ENCODE measurements at places on chromosomes 11 and 22.

GRCh38 chr22:44131989-44132685, 48.6 kb upstream of the PARVG start:
- DNase-seq: no peak

DNA sequence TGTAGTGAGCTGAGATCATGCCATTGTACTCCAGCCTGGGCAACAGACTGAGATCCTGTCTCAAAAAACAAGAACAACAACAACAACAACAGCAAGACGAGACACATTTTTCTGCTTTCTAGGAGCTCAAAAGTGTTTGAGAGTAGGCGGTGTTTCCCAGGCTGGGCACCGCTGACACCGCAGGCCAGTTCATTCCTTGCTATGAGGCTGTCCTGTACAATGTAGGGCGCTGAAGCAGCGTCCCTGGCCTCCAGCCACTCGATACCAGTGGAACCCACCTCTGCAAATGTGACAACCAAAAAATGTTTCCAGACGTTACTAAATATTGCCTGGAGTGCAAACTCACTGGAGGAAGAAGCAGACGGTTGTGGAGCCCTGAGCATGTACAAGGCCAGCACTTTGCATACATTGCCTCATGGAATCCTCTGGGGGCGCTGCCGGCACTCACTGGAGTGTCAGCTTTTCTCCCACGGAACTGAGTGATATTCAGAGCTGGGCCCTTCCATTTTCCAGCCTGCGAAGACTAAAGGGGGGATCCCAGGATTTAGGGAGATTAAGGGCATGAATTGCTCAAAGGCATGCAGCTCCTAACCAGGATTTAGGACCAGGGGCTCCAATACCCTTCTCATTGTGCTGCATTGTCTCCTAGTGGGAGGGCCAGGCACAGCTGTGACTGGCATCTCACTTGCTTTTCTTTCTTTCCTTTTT, 5.8 kb upstream of the MIEF1 start:
- no peak for DNase-seq

- no peak for DNase-seq
Measured at GRCh38 chr11:82718307-82718706, 15.4 kb downstream of the FAM181B start.

GRCh38 chr11:122672892-122673291, 17.4 kb downstream of the UBASH3B start:
- DNase-seq: no peak

DNA sequence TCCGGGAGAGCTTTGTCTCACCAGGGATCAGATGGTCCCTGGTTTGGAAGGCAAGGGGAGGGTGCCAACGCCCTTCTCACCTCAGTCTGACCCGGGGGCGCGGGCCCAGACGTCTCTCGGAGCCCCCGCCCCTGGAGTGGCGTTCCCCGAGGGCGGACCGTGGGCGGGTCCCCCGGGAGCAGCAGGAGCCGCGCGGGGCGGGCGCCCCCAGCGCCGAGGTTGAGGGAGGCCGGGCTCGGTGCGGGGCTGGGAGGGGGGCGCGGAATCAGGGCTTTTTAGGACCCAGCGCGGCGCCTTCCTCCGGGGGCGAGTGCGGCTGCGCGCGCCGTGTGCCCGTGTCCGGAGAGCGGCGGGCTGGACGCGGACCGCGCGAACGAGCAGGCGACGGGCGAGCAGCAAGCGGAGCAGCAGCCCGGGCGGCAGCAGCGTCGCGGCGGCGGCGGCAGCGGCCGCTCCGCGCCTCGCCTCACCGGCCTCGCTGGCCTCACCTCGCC, at the start of gene KCNC1:
KCNC1 (plus strand) TSS at position 364 of the 494 bp plus-strand sequence. CDS start 1,222 bp downstream, outside the sequence.
- DNase-seq: no peak

DNA sequence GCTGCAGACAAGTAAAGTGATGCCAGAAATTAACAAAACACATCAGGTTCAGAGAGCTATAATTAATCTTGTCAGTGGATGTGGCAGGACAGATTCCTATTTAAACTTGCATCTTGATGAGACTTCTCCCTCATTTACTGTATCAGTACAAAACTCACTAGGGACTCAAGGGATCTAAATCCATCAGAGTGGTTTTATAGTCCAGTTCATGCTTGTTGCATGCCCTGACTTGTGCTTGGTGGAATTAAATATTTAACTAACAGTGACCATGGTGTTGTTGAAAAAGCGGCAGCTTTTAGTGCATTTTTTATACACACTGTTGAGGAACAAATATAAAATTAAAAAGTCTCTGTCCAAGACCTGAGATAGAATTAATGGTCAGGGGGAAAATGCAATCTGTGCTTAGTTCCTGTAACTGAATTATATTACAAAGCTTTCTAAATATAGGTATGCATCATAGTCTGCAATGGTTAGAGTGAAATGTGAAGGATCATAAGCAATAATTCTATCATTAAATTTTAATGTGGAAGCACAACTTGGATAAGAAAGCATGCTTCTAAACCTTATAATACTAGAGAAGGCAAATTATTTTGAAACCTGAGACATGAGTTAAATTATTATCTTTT, 1475.5 kb upstream of the TENM4 start:
- DNase-seq: no peak

- peak; percentile 72 for DNase-seq
Measured at GRCh38 chr11:130894322-130895025, 21.8 kb downstream of the SNX19 start.

DNA sequence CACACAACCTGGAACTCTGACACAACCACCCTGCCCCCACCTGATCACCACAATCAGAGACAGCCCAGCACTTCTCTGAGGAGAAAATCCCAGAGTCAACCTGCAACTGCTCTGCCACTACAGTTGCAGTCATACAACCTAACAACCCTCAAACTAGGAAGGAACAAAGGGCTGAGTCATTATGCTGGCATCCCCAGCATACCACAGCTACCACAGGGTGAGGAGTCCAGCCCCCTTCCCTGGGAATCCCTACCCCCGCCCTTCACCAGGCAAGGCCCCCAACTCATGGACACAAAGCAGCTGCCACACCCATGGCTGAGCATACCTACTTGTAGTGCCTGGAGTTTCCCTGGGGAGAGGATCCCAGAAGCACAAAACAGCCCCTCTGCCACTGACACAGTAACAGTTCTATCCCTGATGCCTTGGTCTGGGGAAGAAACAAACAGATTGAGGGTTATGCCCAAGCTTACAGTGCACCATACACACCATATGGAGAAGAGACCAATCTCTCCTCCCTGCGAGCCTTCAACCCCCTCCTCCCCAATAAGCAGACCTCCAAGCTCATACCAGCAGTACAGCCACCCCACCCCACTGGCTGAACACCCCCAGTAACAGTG, 68.5 kb upstream of the C11orf58 start:
- no peak for DNase-seq

DNA sequence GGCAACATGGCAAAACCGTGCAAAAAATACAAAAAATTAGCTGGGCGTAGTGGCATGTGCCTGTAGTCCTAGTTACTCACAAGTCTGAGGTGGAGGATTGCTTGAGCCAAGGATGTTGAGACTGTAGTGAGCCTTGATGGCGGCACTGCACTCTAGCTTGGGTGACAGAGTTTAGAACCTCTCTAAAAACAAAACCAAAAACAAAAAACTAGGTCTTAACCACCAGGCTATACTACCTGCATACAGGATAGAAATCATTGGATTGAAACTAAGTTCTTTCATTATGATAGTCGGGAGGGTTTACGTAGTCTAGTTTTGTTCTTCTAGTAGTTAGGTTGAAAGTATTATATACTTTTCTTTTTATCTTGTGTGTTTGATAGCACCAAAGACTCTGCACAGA, 5.8 kb downstream of the RNF214 start:
- DNase-seq: no peak

- no peak for DNase-seq
Measured at GRCh38 chr22:46663436-46664100, 43.4 kb downstream of the GRAMD4 start.

DNA sequence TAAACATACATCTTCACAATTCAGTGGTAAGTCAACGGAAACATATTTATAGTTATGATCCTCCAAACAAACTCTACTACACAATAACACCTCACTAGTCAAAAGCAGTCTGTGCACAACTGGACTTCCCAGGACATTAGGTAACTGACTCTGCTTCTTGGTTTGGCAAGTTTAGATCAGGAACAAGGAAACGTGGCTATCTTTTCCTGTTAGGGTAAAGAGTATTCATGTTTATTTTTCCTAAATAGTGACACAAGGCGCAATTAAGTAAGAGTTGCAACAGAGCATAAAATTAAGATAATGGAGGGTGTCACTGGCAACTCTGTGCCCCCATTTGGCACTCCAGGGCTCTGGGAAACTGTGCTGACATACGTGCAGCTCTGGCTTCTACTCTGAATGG, 70.2 kb upstream of the TP53AIP1 start:
- no peak for DNase-seq

GRCh38 chr11:41826085-41826484, 366.6 kb upstream of the LRRC4C start:
- no peak for DNase-seq

GRCh38 chr11:17560281-17561110, 13.4 kb downstream of the OTOG start:
- no peak for DNase-seq

- DNase-seq: no peak
Measured at GRCh38 chr11:8067929-8068575, 13.0 kb upstream of the TUB start.

DNA sequence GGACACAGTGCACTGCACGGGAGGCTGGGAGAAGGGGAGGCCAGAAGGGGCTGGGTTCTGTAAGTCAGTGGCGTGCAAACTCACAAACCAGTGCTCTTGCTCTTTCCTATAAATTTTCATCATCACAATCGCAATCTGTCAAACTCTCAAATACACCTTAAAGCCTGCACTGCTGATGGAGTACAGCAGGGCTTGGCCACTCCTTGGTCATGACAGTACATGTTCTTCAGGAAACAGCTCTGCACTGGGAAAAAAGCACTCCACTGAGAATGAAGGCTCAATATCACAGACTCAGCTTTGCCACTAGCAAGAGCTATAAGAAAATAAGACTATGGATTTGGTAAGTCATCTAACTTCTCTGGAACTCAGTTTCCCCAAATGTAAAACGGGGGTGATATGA, 111.0 kb downstream of the RBFOX2 start:
- DNase-seq: no peak

- no peak for DNase-seq
Measured at GRCh38 chr11:6611963-6612212, 128 bp downstream of the TAF10 start.

GRCh38 chr11:117822074-117823033, 2.2 kb downstream of the FXYD2 start:
- DNase-seq: no peak

GRCh38 chr11:132444911-132445310, 1074.5 kb downstream of the NTM start:
- no peak for DNase-seq

DNA sequence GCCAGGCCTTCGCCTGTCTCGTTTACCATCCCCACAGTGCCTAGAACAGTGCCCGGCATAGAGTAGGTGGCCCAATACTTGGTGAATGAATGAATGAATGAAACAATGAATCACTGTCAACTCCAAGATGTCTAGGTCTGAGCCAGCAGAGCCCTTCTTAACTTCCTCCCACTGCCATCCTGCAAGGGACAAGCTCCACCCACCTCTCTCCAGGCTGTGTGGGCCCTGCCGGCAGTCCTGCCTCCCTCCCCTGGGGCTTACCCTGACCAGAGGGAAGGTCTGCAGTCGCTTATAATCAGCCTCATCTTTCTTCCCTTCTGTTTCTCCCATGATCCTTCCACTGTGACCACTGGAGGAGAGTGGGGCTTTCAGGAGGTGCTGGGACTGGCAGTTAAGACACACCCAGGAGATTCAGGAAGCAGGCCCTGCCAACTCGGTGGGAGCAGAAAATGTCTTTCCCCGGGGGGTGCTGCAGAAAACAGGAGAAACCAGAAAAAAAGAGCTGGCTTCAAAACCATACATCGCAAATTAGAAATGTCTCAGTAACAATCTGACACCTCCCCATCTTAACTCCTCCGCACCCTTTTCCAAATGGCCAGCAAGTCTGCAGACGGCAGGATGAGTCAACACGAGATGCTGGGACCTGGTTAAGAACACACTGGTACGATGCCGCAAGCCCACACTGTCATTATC, 11.4 kb downstream of the DNAL4 start:
- DNase-seq: no peak

DNA sequence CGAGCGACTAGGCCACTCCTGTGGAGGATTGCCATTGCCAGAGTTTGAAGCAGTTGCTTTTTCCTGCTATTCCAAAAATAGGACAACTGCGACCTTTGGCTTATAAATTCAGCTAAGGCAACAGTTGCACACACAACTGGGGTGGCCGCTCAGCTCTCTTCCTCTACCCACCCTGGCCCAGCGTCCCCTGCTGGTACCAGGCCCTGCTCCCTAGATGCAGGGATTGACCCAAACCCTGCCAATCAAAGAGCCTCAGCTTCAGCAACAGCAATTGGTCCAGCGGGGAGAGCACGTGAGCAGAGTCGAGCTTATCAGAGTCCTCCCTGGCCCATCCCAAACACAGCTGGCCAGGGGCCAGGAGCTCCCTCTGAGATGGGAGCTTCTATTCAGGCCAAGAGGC, 22.0 kb upstream of the CABP2 start:
- DNase-seq: no peak

- DNase-seq: no peak
Measured at GRCh38 chr11:44191322-44192016, 96.0 kb downstream of the EXT2 start.

- DNase-seq: no peak
Measured at GRCh38 chr22:24989541-24989951, 37.0 kb downstream of the KIAA1671 start.

DNA sequence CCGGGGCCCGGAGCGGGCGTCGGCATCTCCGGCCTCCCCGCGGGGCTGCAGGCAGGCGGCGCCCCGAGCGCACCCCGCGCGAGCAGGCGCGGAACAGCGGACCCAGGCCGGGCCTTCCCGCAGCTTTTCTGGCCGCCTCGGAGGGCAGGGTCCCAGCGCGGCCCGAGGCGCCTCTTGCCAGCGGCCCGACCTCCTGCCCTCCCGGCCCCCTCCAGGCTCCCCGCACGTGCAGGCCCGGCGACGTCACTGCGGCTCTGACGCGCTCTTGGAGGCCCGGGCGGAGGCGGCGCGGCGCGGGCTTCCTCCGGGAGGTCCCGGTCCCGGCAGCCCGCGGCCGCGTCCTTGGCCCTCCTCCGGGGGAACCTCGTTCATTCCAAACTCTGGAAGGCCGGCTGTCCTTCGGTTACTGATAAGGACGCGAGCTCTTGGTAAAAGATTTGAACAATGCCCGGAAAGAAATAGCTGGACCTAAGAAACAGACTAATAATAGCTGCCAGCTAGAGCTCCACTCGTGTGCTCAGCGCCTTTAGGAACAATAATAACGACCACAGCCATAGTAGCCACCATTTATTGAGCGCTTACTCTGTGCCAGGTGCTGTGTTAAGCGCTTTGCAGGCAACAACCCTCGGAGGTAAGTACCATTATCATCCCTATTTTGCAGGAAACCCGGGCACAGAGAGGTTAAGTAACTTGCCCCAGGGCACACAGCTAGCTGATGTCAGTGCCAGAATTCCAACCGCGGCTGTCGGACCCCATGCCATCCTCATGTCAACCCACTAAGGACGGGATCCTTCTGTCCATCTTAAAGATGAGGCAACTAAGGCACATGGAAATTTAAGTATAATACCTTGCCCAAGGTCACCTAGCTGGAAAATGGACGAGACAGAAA, 39.1 kb upstream of the CREB3L1 start:
- DNase-seq: no peak

- DNase-seq: no peak
Measured at GRCh38 chr11:96050435-96051182, 126.7 kb upstream of the MTMR2 start.
